Right ventricle myocardium superior (tissue), 1 donor: ENCODE measurements at places on chromosomes 2 and 18. TPM values are rescaled to one million over a fixed set of nuclear protein-coding genes. Genes with fewer than 3 reads are reported as not detected.

- DNase-seq: no peak
These were observed 25.2 kb upstream of the GPR55 start for GRCh38 chr2:230949966-230950873.

GRCh38 chr2:26058390-26058789 is 24.5 kb downstream of the RAB10 start:
- DNase-seq: no peak

MAP3K20 gene
- 402 TPM for total RNA-seq

DNA sequence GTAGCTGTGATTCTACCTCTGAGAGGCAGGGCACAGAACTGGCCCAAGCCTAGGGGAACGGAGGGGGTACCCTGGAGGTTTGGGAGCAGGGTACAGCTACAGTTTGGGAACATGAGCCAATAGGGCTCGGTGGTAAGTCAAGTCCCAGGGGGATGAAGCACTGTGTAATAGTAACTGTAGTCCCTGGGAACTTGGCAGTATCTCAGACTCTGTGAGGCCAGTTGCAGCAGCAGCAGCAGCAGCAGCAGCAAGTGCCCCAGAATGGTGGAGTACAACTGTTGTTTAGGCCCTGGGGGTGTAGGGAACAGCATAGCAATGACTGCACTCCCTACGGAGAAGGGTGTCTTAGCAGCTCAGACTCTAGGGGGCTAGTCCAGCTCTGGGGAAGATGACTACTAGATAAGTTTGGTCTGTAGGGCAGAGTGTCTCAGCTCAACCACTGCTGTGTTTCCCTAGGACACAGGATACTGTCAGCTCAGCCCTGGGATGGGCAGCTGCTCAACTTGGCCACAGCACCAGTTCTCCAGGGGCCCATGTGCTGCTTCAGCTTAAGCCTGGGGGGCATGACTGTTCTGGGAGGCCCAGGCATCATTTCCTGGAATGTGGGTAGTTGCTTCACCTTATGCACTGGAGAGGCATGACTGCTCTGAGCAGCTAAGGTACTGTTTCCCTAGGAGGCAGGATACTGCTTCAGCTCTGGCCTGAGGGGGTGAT is 20.5 kb downstream of the CARF start:
- no peak for DNase-seq

GPR35 gene
- 2.0 TPM for total RNA-seq
